Choroid plexus epithelial cell (primary cell): ENCODE measurements at places on chromosomes 6 and 20.

GRCh38 chr6:40056865-40057264 is 122.6 kb upstream of the MOCS1 start:
- DNase-seq: no peak

GRCh38 chr6:143079325-143079640 is 18.6 kb downstream of the AIG1 start:
- no peak for DNase-seq

DNA sequence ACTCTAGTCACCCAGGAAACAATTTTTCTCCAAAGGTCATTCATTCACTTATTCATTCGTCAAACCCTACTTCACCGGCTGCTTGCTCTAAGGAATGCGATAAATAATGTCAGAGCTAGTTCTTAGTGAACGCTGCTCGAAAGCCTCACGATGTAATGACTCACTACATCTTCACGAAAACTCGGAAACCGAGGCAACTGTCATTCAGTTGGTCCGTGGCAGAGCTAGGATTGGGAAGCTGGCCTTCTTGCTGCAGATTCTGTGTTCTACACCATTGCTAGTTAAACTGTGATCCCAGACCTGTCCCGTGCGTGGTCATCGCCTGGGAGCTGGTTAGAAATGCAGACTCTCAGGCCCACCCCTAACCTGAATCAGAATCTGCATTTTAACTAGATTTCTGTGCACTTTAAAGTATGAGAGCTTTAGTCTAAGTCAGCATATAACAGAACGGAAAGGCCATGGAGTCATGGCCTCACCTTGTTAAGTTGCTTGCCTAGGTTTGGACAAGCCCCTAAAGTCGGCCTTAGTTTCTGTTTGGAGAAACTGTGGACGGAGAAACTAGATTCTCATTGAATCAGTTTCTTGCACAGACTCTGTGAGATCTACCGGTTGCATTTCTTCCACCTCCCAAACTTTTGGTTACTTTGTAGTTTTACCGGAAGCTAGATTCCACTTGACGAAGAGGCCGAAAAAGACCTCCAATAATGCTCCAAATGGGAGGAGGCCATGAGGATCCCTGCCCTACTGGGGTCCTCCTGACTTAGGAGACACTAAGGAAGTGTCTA is 651 bp upstream of the CCND3 start:
- peak; percentile 89 for DNase-seq

- peak; percentile 17 for DNase-seq
Measured at GRCh38 chr6:168117942-168118341, 38.9 kb upstream of the FRMD1 start.

GRCh38 chr6:155909710-155910109 is 454.1 kb upstream of the NOX3 start:
- no peak for DNase-seq

DNA sequence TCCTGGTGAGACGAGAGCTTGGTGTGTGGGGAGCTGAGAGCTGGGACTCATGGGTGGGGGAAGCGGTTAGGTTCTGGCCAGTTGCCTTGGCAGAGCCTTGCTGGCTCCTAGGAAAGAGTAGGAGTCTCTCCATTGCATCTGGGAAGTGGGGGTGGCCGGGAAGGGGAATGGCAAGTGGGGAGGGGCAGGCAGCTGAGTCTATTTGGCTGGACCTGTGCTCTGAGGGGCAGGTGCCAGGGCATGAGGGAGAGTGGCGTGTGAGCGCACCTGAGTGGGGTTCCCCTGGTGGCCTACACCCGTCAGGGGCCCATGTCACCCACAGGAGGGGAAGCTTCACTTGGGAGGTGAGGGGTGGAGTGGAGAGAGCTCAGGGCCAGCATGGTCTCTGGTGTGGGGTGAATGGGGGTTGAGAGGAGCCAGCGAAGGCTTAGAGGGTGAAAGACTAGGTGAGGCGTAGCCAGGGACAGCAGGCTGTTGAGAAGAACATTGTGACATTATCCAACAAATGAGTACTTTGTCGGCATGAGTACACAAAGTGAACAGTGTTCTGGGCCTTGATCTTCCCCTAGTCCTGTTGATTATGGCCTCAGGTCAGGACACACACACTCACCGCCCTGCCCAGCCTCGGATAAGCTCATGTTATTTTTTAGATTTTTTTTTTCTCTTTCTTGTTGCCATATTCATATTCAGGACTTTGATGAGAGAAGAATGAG is 59.8 kb downstream of the FAM120B start:
- no peak for DNase-seq

DNA sequence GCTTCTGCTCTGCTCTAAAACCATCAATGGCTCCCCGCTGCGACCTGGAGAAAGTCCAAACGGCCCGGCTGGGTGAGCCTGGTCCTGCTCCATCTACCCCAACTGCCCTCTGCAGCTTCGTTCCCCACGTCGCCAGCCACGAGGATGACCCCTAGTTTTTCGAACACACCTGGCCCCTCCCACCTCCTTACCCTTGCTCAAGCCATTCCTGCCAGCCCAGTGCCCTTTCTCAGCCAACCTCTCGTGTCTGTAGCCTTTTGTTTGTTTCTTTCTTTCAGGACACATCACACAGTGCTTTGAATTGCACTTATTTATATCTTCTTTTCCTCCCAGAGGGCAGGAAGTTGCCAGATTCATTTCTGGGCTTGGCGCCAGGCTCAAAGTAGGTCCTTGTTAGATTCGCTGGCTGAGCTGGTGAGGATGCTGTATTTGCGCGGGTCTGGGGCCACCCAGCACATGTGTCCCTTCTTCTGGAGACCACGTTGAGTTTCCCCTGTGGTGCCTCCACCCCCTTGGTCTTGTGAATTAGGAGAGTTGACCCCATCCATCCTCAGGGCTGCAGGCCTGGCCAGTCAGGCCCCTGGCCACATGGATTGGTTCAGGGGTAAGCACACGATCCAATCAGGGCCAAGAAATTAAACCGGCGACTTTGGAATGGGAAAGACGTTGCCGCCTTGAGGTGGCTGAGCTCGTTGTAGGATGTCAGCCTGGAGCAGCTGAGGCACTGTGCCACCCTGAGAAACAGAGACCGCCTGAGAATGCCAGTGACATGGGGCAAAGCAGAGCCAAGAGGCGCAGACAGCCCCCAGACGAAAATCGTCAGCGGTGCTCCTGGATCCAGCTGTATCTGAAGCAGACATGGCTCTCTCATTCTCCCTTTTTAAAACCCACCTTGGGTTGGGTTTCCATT is 156.0 kb downstream of the CEBPB start:
- peak; percentile 89 for DNase-seq

GRCh38 chr6:16092990-16093389 is 35.9 kb upstream of the MYLIP start:
- DNase-seq: no peak

DNA sequence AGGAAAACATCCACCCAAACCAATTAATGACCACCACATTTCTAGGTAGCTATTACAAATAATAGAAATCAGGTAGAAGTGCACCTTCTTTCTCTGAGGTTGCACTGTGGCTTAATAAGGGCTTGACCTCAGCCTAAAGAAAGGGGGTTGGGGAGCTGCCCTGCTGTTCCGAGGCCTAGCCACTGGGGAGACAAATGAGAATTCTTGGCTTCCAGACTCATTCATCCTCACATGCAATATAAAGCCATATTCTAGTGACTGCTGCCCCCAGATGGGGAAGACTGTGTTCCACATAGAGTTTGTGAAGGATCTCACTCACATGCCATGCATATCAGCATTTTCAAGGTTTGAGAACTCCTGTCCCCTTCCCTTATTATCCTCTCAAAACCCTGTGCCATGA is 22.9 kb downstream of the SAYSD1 start:
- no peak for DNase-seq
